Hepatocyte (in vitro differentiated cells): ENCODE measurements at places on chromosomes 2 and 18. TPM values are rescaled to one million over a fixed set of nuclear protein-coding genes. Genes with fewer than 3 reads are reported as not detected.
A peak's percentile ranks its signal among the peaks of the same experiment; 100 is the strongest.

LYPD6B gene
- polyA plus RNA-seq, result 26.0 and 26.4 TPM in 2 replicates

IL37 gene
- polyA plus RNA-seq, result not detected in 2 replicates

XDH gene
- 1.6 and 2.6 TPM in 2 replicates for polyA plus RNA-seq

KCNF1 gene
- 0.87 and 2.5 TPM in 2 replicates for polyA plus RNA-seq

ACMSD gene
- polyA plus RNA-seq, result 3.6 and 6.7 TPM in 2 replicates

RUFY4 gene
- 1.5 TPM in 1 of 2 replicates, not detected in the other for polyA plus RNA-seq

GRCh38 chr2:229780856-229781773, 66.8 kb upstream of the DNER start:
- H3K27ac ChIP-seq, result no peak overlapping the region
- peaks cover 3% of the 10 kb centered on the region for H3K36me3 ChIP-seq
- peak; percentile 39 for DNase-seq
- no peak overlapping the region for H3K4me3 ChIP-seq
- no peaks in the 10 kb centered on the region for H3K27me3 ChIP-seq

- no peaks in the 10 kb centered on the region for H3K27me3 ChIP-seq
- no peak overlapping the region for H3K4me3 ChIP-seq
- H3K4me1 ChIP-seq, result peaks cover 10% of the 10 kb centered on the region
- H3K36me3 ChIP-seq, result no peaks in the 10 kb centered on the region
These were observed 52.9 kb downstream of the CABLES1 start for GRCh38 chr18:23188068-23188760.

DNA sequence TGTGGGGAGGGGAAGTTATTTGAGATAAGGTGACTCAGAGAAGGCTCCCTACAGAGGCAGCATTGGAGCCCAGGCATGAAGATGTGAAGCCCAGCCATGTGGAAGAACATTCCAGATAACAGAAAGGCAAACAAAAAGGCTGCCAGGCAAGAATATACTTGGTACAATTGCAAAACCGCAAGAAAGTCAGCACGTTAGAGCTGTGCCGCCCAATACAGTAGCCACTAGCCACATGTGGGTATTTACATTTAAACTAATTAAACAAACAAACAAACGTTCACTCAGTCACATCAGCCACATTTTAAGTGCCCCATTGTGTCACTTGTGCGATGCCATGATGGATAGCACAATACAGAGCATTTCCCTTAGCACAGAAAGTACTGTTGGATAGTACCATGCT, 179.6 kb downstream of the SATB2 start:
- H3K4me1 ChIP-seq, result no peaks in the 10 kb centered on the region
- H3K27ac ChIP-seq, result no peak overlapping the region
- H3K36me3 ChIP-seq, result no peaks in the 10 kb centered on the region
- no peak overlapping the region for H3K4me3 ChIP-seq

DNA sequence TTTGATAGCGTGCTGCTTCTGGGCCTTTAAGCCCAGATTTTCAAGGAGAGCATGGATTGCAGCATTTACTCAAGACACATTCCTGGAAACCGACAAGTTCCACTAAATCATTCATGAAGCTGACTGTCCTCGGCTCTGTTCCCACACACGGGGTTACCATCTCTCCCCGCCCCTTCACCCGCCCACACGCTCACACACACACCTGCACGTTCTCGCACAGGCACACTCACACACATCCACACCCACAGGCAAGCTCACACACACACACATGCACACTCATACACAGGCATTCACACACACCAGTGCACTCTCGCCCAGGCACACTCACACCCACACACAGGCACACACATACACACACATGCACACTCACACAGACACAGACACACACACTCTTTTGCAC, 150.0 kb upstream of the AGAP1 start:
- no peak overlapping the region for H3K4me3 ChIP-seq
- no peaks in the 10 kb centered on the region for H3K27me3 ChIP-seq
- no peak overlapping the region for H3K27ac ChIP-seq
- H3K4me1 ChIP-seq, result no peaks in the 10 kb centered on the region
- DNase-seq, result no peak
- H3K36me3 ChIP-seq, result no peaks in the 10 kb centered on the region

DNA sequence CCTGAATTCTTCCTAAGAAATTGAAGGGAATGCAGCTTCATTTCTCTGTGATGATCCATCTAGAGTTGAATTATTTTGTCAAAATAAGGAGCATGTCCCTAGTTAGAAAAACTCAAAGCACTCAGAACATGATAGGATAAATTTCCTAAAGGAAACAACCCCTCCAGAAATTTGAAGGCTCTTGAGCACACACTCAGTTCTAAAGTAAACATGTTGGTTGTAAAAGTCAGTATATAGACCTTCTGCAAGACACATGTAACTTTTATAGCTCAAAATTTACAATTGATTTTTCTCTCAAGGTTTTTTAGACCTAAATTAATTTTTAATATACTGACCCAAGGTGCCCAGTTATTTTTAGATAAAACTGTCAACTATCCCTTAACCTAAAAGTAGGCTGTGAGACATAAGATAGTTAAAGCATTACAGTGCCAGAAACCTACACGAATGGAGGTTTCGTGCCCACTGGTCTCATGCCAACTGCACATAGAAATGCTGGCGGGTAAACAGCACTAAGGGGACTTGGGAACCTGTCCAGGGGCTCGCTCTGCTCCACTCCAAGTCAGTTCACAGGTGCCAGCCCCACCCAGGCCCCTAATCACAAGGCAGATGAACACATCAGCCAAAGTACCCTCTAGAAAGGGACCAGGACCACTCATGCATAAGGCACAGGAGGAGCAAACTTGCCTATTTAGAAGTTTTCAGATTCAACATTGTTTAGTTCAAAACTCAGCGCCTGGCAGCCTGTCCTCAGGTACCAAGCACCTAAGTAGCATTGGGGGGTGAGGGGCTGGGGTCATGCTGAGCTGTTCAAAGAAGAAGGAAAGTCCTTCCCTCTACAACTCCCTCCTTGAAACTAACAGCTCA, 106.5 kb downstream of the SMC6 start:
- H3K4me1 ChIP-seq, result peaks cover 18% of the 10 kb centered on the region
- no peak overlapping the region for H3K4me3 ChIP-seq
- H3K27me3 ChIP-seq, result no peaks in the 10 kb centered on the region
- H3K27ac ChIP-seq, result no peak overlapping the region
- no peaks in the 10 kb centered on the region for H3K36me3 ChIP-seq

GRCh38 chr18:10566390-10566789, 40.6 kb downstream of the NAPG start:
- no peak for DNase-seq
- no peaks in the 10 kb centered on the region for H3K36me3 ChIP-seq
- no peak overlapping the region for H3K4me3 ChIP-seq
- no peaks in the 10 kb centered on the region for H3K4me1 ChIP-seq

GRCh38 chr2:227570615-227571014, 28.1 kb upstream of the SCYGR2 start:
- no peaks in the 10 kb centered on the region for H3K36me3 ChIP-seq
- H3K27me3 ChIP-seq, result no peaks in the 10 kb centered on the region
- H3K27ac ChIP-seq, result no peak overlapping the region
- H3K4me3 ChIP-seq, result no peak overlapping the region
- H3K4me1 ChIP-seq, result no peaks in the 10 kb centered on the region

DNA sequence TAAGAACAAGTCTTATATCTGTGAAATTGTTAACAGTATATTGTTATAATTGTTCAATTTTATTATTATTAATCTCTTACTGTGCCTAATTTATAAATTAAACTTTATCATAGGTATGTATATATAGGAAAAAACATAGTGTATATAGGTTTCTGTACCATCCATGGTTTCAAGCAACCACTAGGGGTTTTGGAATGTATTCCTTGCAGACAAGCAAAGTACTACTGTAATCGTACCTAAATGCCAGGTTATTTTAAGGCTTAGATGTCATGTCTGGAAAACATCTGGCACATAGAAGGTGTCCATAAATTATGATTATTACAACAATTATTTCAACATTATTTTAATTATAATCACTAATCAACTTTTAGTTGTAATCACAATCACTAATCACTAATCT, 8.4 kb downstream of the ITSN2 start:
- H3K4me1 ChIP-seq, result no peaks in the 10 kb centered on the region
- H3K4me3 ChIP-seq, result no peak overlapping the region
- H3K27me3 ChIP-seq, result no peaks in the 10 kb centered on the region
- H3K36me3 ChIP-seq, result no peaks in the 10 kb centered on the region
- H3K27ac ChIP-seq, result no peak overlapping the region

DNA sequence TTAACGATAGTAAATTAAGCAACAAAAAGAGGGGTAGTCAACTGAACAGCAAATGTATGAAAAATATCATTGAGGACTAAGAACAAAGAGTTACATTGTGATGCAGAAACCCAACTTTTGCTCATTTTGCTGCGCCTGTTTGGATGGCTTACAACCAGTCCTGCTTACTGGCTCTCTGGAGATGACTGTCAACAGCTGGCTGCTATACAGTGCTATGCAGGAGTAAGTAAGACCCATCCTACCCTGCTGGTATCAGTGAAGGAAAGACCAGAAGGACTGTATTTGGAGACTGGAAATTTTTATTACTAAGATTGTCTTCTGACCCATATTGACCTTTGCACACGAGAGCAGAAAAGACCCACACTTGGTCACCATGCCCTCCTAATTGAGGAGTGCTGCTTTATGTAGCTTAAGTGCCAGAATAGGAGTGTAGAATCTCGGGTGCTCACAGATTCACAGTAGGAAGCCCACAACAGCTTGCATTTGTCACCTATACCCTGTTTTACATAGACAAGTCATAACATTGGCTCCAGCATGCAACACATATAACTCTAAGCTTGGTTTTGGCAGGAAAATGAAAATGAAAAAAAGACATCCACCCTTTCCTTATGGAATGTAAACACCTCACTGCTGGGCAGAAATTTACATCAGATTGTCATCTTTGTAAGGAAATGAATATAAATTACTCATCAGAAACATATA, 1915.0 kb upstream of the CELF4 start:
- H3K27ac ChIP-seq, result no peak overlapping the region
- H3K4me1 ChIP-seq, result no peaks in the 10 kb centered on the region
- no peak overlapping the region for H3K4me3 ChIP-seq

GRCh38 chr2:182208421-182208820, 218.4 kb downstream of the PDE1A start:
- H3K4me1 ChIP-seq, result no peaks in the 10 kb centered on the region
- no peak for DNase-seq
- no peaks in the 10 kb centered on the region for H3K36me3 ChIP-seq
- H3K4me3 ChIP-seq, result no peak overlapping the region

- H3K36me3 ChIP-seq, result no peaks in the 10 kb centered on the region
- no peaks in the 10 kb centered on the region for H3K27me3 ChIP-seq
- no peak overlapping the region for H3K27ac ChIP-seq
- no peak for DNase-seq
- no peak overlapping the region for H3K4me3 ChIP-seq
- no peaks in the 10 kb centered on the region for H3K4me1 ChIP-seq
These were observed 117.7 kb upstream of the RAB6C start for GRCh38 chr2:129861666-129862288.

DNA sequence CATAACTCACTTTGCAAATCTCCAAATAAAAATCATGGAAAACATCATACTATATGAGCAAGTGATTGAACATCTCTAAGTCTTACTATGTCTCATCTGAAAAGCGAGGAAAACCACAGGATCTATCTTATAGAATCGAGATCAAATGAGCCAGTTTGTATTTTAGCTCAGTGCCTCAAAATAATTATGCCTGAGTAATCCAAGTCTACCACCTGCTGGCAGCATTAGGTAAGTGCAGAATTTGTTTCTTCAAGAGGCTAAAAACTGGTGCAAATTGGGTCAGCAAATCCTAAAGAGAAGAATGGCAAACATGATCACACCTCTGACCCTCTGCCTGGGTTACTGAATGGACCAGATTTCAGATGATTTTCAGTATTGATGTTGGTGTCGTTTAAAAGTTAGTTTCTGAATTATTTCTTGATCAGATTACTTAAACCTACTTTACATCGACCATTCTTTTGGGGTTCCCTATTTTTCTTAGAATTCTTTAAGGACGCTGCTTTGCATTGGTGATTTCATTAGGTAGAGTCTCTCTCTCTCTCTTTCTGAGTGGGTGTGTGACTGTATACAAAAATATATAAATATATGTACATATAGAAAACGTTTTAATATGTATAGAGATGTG, 12.7 kb upstream of the FHOD3 start:
- no peaks in the 10 kb centered on the region for H3K4me1 ChIP-seq
- no peak overlapping the region for H3K27ac ChIP-seq
- H3K4me3 ChIP-seq, result no peak overlapping the region
- peak; percentile 64 for DNase-seq
- no peaks in the 10 kb centered on the region for H3K27me3 ChIP-seq
- H3K36me3 ChIP-seq, result no peaks in the 10 kb centered on the region

DNA sequence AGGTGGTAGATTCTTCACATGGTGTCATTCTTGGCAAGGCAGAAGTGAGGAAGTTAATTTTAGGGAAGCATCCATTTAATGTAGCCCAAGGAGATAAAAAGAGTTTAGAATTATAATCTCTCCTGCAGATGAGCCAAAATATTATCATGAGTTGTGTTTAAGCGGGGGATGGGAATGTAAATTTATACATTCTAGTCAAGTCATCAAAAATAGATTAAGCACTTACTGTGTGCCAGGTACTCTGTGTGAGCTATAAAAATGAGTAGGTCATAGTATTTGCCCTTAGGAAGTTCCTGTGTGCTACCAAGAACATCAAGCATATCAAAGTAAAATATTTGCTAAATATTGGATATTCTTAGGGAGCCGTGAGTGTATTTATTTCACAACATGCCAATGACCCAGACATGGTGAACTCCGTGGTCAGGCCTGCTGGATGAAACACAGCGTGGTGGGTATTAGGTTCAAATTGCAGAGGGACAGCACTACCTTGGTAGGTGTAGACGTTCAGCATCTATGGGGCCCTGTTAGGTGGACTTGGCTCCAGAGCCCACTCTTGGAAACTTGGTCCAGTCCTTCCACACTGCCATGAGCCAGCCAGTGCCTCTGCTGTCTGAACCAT, 37.4 kb downstream of the MEIS1 start:
- H3K27ac ChIP-seq, result no peak overlapping the region
- no peaks in the 10 kb centered on the region for H3K27me3 ChIP-seq
- DNase-seq, result no peak
- no peaks in the 10 kb centered on the region for H3K36me3 ChIP-seq

DNA sequence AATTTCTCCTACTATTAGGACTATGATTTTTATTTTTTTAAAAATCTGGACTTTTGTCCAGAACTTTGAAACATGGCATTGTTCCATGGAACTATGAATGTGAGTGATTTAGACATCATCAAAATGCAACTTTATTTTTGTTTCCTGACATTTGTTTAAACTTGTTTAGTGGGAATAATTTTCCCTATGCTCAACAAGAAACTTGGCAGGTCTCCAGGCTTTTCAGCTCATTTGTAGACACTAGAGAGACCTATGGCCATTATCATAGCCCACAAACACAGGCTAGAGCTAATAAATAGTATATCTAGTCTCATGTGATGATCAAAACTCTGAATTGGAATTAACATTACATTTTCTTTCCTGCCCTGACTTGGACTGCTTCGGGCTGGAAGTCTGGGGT, 145.1 kb upstream of the CELF4 start:
- H3K27me3 ChIP-seq, result no peaks in the 10 kb centered on the region
- no peaks in the 10 kb centered on the region for H3K36me3 ChIP-seq
- no peak overlapping the region for H3K27ac ChIP-seq
- no peak overlapping the region for H3K4me3 ChIP-seq
